ENCODE measurements at places on chromosomes 3 and 15.
A peak's percentile ranks its signal among the peaks of the same experiment; 100 is the strongest.

DNA sequence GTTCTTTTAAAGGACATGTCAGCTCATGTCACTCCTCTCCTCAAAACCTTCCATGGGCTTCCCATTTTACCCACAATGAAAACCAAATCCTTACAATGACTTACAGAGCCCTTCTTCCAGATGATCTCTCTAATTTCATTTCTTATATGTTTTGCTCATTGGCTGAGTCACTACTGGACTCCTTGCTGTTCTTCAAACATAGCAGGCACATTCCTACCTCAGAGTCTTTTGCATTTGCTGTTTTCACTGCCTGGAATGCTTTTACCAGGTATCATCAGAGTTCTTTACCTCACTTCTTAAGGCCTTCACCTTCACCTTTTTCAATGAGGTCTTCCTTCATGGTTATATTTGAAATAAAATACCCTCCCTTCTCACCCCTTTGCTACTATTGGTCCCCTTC is 57.3 kb downstream of the NECTIN3 start:
- no peak for DNase-seq

DNA sequence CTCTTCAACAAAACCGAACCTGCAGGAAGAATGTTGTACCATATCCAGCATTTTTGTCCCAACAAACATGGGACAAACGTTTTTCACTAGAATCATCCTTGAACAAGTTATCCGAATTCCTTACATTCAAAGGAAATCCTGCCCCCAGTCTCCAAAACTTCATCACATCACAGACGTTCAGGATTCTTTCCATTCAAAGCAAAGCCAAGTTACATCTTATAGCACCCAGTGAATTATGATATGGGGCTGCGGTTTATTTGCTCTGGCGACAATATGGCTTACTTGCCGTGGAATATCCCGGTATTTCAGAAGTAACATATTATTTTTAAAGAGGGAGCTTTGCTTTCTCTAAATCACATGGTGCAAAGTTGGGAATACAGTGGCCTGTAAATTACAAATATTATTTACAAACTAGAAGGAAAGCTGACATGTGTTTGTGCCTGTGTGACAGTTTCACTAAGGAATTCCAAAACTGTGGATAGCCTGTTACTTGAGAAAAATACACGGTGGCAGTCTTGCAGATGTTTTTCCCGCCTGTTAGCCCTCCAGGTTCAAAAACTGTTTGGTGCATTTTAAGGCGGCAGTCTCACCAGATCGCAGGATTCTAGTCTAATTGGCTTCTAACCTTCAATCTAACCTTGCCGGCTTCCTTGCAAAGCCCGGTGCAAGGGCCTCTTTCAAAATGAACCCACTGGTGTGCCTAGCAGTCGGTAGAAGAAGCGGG is 736 bp upstream of the MBNL1 start:
- DNase-seq, result no peak

GRCh38 chr3:72015463-72015862 is 230.5 kb upstream of the PROK2 start:
- no peak for DNase-seq

- DNase-seq, result no peak
These were observed 167.7 kb upstream of the P2RY1 start for GRCh38 chr3:152667267-152667666.

- DNase-seq, result no peak
These were observed 32.9 kb upstream of the SEC13 start for GRCh38 chr3:10353661-10354360.

DNA sequence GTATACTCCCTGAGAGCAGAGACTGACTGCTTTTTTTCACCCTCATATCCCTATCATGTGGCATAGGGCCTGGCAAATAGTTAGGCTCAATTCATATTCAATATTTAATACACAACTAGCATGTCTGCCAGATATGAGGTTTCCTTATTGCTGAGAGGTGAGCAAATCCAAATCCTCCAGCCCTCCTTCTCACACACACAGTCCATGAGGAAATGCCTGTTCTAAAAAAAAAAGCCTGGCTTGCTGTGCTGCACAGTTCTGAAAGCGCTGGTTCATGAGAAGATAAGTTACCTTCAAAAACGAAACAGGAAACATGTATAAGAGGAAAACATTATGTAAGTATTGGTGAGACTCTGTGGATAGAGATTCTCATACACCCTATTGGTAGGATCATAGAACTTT is 15.5 kb upstream of the ACAP2 start:
- no peak for DNase-seq

DNA sequence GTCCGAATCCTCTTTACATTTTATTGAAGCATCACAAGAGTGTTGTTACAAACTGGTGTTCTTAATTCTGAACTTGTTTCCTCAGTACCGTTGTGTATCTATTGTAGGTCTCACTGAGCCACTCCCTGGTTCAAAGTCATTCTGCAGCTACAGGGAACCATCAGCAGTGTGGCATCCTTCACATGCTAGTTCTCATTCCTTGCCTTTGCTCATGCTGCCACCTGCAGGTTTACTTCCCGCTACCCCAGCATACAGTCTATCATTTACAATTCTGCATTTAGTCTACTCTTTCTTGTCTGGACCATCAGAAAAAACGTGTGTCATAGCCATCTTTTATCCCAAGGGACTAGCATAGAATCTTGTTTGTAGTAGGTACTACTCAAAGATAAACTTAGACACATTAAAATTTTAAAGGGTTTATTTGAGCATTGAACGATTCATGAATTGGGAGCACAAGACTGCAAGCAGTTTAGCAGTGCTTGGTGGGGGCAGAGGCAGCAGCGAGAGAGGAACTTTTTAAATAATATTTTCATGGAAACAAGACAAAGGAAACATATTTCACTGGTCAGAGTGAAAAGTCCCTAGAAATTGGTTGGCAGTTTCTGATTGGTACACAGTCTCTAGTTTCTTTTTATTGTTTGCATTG is 402.1 kb downstream of the CADM2 start:
- DNase-seq, result peak; percentile 15

GRCh38 chr3:69329892-69330291 is 56.0 kb downstream of the FRMD4B start:
- DNase-seq, result no peak

DNA sequence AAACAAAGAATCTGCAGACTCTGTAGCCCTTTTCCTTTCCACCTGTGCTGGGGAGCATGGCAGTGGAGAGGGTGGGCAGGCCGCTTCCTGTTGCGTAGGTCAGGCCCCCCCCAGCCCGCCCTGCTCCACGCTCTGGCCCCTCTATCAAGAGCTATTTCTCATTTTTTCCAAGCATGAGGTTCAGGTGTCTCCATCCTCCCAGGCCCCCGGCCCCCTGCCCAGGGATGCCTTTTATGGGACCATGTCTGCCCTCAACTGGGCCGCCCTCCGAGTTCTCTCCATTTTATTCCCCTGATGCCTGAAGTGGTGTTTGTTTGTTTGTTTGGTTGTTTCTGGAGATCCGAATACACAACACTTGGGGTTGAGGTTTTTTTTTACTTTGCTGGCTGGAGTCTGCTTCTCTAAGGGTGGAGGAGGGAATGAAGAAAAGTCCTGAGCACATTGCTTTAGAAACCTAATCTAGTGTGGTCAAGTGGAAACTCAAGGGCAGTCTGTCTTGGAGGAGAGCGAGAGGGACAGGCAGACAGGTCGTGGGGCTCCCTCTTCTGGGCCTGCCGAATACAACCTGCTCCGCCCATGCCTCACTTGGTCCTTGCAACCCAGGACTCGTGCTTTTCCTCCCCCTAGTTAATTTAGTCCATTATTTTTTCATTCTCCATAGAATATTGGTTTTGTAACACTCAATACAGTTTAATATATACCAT is 176.5 kb upstream of the LYSMD4 start:
- DNase-seq, result peak; percentile 61

DNA sequence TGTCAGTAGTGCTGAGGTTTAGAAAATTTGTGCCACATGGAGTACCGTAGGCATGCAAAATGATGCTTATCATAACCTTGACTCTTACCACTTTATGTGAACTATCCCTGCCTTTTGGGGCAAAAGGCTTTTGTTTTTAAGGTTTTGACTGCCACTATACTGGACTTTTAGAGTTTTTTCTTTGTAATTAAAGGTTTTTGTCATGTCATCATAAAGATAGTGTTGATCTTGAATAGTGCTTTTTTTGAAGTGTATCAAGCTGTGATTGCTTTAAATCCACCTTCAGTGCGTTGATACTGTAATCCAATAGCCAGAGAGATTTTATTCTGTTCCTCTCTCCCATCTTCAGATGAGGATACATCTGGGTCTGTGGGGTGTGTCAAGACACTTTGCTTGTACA is 172.9 kb downstream of the ITPR1 start:
- DNase-seq, result no peak

- no peak for DNase-seq
These were observed 68.1 kb upstream of the TLE3 start for GRCh38 chr15:70165716-70166284.

- no peak for DNase-seq
These were observed 143.5 kb upstream of the TPM1 start for GRCh38 chr15:62899090-62899493.

GRCh38 chr3:58178528-58179234 is 32.1 kb downstream of the DNASE1L3 start:
- no peak for DNase-seq

DNA sequence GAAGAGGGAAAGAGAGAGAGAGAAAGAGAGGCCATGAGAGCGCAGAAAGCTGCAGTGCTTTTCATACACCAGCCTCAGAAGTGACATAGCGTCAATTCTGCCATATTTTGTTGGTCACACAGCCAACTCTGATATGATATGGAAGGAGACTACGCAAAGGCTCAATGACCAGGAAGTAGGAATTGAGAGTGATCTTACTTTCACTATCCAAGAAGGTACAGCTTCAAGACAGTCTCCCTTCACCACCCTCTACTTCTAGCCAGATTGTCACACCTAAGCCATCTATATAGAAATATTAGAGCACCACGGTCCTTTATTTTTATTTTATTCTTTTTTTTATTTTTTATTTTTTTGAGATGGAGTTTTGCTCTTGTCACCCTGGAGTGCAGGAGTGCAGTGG is 21.1 kb downstream of the PARP15 start:
- DNase-seq, result no peak

GRCh38 chr3:33095436-33095835 is 1.5 kb downstream of the GLB1 start:
- no peak for DNase-seq

DNA sequence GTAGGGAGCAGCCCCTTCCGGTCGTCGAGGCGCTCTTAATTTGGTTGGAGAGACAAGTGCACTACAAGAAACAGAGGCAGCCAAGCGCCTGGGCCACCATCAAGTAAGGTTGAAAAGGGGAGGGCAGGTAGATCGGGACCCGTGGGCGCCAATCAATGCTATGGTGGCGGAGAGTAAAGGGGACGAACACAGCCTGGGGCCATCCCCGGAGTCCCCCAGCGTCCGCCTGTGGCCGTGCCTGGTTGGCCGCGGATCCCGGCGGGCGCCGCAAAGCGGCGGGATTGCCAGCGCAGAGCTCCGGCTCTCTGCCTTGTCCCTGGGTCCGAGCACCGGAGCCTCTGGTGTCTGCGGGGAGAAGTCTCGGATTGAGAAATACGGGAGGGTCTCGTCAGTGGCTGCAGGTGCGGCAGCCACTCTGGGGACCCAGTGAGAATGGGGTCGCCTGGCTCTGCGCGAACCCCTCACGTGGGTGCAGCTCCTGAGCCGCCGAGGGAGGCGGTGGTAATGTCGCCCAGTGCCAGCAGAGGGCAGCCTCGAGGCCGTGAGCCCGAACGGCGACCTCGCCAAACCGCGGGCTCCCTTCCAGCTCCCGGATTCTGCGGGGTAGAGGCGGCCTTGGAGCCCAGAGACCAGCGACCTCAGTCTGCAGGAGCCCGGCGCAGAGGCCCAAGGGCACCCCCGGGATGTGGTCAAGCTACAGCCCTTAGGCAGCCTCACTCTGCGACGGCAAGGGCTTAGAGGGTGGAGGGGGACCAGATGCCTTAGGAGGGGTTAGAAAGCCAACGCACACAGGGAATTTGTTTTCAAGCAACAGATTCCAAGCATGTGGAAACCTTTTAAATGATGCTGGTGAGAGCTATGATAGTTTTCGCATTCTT is 10.8 kb downstream of the FOXL2 start:
- DNase-seq, result peak; percentile 91

DNA sequence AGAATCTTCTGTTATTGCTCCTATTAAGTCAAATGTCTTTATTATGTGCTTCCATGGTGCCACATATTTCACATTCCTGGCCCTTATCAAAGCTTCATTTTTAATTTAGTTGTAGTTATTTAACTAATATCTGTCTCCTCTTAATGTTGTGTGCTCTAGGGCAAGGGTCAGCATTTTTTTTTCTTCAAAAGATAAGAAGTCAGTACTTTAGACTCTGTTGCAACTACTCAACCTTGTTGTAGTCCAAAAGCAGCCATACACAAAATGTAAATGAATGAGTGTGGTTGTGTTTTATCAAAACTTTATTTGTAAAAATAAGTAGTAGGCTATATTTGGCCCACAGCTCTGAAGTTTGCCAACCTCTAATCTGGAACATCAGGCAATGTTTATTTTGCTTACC is 394.7 kb upstream of the CBLB start:
- no peak for DNase-seq

GRCh38 chr3:57784089-57784735 is 28.1 kb downstream of the SLMAP start:
- DNase-seq, result no peak
